ENCODE measurements at places on chromosomes 7 and 10.

DNA sequence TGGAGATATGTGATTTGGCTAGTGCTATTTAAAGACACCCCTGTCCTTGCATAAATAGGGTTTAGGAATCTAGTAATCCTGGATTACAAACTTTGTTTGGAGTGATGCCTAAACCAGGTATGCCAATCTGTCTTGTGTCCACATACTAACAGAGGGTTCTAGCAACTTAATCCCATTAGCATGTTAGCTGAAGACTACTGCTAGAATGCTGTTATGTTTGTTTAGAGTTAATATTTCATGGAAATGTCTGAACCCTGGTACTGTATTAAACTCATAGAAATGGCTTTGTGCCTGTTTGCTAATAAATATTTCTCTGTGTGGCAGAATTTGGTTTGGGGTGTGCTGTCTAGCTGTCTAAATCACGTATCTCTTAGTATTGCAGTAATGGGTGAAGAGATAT, 150.8 kb downstream of the PFKFB3 start:
- DNase-seq = no peak

DNA sequence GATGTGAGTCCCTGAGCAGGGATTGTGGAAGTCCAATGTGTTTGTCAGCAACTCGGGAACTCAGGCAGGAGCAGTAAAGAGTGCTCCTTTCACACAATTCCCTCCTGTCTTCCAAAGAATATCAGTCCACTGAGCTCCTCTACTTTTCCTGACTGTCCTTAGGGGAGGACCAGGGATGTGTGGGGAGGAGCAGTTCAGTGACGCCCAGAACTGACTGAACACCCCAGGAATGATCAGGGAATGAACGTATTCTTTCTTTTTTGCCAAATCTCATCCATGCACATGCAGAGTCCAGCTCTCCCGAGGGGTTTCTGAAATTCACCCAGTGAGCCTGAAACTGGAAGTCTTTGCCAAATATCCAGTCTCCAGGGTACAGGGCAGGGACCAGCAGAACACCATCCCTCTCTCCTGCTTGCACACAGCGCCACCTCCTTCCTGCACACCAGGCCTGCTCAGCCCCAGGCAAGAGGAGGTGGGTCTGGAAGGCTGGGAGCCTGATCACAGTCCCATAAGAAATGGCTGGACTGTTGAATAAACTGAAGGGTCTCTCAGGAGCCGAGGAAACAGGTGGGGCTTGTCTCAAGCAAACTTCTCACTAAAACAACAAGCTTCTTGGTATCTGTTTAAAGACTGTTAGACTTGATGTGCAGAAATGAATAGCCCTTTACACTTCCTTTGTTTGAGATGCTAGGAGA, 294.7 kb downstream of the C7orf25 start:
- no peak for DNase-seq

DNA sequence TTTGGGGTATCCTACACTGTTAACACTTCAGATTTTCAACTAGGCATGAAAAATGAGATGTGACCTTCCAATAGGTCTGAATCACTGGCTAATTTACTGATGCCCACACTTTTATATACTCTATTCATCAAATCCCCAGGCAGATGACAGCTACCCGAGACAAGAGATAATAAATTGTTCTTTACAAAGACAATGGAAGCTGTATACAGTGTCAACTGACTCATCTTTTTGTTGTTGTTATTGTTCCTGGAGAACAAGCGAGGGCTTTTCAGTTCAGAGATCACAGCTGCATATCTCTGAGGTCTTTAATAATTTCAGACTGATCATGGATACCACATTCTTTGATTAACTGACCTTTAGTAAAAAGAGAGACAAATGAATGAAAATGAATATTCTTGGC, 228.9 kb downstream of the SDHAF3 start:
- DNase-seq = peak; percentile 90

- no peak for DNase-seq
Observed at GRCh38 chr10:23512355-23513058, 73.6 kb downstream of the OTUD1 start.

- no peak for DNase-seq
Observed at GRCh38 chr10:44492678-44493077, 107.8 kb upstream of the CXCL12 start.

Data from putamen (tissue), 1 donor.